ENCODE measurements at places on chromosomes 16 and 17.

- H3K4me3 ChIP-seq = no peak overlapping the region
- H3K4me1 ChIP-seq = no peaks in the 10 kb centered on the region
- no peak for DNase-seq
- H3K36me3 ChIP-seq = no peaks in the 10 kb centered on the region
Measured at GRCh38 chr17:14437176-14437575, 136.3 kb downstream of the HS3ST3B1 start.

DNA sequence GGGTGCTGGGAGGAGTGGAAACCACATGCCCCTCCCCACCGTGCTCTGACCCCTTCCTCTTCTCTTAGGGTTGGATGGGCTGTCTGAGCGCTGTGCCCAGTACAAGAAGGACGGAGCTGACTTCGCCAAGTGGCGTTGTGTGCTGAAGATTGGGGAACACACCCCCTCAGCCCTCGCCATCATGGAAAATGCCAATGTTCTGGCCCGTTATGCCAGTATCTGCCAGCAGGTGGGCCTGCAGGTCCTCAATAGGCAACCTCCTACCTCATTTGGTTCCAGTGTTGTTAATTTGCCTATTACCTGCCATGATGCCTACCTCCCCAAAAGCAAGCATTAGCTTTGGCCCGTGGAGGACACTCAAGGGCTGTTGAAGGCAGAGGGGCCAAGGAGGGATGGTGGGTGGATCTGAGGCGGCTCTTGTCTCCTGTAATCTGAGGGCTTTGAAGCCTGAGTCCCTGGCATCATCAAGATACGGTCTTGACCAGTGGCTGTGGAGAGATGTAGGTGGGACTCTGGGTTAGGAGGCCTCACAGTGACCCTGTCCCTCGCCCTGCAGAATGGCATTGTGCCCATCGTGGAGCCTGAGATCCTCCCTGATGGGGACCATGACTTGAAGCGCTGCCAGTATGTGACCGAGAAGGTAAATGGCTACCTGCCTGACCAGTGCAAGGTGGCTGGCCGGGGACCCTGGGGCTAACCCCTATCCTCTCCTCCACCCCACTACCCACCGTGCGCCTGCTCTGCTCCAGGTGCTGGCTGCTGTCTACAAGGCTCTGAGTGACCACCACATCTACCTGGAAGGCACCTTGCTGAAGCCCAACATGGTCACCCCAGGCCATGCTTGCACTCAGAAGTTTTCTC is 3.4 kb downstream of the ALDOA start:
- no peak for DNase-seq
- H3K4me1 ChIP-seq = peaks cover 47% of the 10 kb centered on the region
- peaks cover 38% of the 10 kb centered on the region for H3K36me3 ChIP-seq
- H3K27ac ChIP-seq = peak overlapping the region; percentile 73

- DNase-seq = no peak
- H3K27ac ChIP-seq = no peak overlapping the region
- peaks cover 3% of the 10 kb centered on the region for H3K27me3 ChIP-seq
- no peak overlapping the region for H3K4me3 ChIP-seq
Measured at GRCh38 chr17:81163051-81163695, 2.1 kb upstream of the PVALEF start.

DNA sequence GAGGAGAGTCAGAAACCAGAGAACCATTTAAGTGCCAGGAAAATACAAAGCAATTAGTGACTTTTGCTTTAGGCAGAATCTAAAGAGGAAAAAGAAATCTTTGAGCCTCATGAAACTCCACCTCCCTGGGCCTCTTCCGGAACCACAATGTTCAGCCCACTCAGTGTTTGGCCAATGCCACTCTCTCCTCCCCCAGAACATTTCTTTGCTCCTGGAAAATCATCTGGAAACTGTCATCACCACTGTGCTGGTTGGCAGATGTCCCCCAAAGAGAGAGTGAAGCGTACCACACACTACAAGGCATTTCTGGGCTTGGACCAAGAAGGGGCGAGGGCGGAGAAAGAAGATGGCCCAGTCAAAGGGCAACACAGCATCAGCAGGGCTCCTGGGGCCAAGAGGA is 7.1 kb upstream of the SOX9 start:
- H3K4me1 ChIP-seq = peaks cover 42% of the 10 kb centered on the region
- no peak overlapping the region for H3K27ac ChIP-seq
- H3K4me3 ChIP-seq = no peak overlapping the region
- no peaks in the 10 kb centered on the region for H3K36me3 ChIP-seq
- H3K27me3 ChIP-seq = peaks cover 24% of the 10 kb centered on the region
- DNase-seq = no peak

DNA sequence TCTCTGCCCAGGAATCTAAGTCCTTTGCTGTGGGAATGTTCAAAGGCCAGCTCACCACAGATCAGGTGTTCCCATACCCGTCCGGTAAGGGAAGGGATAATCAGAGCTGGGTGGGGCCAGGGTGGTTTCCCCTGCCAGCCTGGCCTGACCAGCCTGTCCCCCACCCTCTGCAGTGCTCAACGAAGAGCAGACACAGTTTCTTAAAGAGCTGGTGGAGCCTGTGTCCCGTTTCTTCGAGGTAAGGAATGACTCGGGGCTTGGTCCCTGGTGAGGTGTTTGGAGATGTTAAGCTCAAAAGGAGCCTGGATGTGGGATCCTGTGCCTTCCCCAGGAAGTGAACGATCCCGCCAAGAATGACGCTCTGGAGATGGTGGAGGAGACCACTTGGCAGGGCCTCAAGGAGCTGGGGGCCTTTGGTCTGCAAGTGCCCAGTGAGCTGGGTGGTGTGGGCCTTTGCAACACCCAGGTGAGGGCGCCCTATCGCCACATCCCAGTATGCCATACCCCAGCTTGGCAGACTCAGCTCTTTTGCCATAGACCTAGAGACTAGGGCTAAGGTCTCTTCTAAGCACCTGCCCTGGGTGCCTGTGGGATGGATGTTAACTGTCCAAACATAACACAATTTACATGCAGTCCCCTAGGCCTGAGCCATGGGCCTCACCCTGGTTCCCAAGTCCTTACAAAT is 997 bp downstream of the ACADVL start:
- peak overlapping the region; percentile 99 for H3K27ac ChIP-seq
- H3K27me3 ChIP-seq = no peaks in the 10 kb centered on the region

DNA sequence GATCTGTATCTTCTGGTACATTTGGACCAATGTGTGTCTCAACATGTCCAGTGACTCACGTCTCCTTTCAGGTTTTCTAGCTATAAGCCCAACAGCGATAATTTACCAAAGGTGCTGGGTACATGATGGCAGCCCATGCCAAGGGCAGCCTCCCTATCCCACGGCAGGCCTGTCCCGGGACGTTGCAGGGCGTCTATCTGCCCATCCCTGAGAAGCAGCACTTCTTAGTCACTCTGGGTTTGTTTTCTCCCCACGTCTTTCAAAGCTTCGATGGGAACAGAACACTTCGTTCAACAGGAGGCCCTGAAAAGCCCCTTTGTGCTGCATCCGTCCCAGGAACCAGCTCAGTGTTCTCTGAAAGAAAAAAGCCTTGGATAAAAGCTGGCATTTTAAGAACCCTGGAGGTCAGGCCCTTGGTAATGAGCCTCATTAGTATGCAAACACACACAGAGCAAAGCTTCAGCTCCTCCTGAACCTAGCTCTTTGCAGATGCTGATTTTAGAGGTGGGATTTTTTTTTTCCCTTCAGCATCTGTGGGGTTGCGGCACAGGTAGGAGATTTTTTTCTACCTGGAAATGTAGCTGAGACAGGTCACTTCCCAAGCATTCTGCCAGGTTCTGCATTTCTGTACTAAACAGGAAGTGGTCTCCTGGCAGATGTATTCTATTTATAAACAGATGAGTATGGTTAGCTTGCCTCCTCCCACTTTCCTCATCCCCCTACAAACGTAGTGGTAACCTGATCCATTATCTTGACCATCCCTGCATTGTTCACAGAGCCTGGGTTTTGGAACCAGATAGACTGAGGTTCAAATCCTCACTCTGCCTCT is 17.5 kb upstream of the MT4 start:
- H3K4me1 ChIP-seq = peaks cover 6% of the 10 kb centered on the region
- no peaks in the 10 kb centered on the region for H3K36me3 ChIP-seq
- H3K4me3 ChIP-seq = no peak overlapping the region
- peaks cover 2% of the 10 kb centered on the region for H3K27me3 ChIP-seq
- no peak overlapping the region for H3K27ac ChIP-seq
- DNase-seq = no peak

DNA sequence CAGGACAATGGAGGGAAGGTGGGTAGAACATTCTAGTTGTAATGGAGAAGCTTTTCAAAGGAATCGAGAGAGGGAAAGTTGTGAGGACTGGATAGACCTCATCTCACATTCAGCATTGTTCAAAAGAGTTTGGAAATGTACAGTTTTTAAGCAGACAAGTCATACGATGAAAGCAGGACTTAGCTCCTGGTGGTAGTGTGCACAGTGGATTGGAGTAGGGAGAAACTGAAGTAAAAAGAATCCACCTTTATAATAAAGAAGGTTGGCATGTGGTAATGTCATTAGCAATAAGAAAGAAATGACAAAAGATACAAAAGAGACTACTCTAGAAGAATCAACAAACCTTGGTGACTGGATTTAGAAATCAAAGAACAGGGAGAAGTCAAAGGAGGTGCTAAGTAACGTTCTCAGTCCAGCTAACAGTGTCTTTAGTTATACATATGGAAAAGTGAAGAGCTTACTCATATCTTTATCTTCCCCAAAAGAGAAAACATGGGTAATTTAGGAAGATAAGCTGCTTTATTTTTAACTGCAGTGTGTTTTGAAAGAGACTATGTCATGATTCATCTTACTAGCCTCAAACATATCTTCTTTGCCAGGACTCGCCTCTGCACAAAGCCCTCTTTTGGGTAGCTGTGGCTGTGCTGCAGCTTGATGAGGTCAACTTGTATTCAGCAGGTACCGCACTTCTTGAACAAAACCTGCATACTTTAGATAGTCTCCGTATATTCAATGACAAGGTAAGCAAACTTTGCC is 18.7 kb upstream of the EVI2A start:
- H3K4me3 ChIP-seq = no peak overlapping the region
- no peaks in the 10 kb centered on the region for H3K27me3 ChIP-seq
- peaks cover 12% of the 10 kb centered on the region for H3K36me3 ChIP-seq

- no peak overlapping the region for H3K4me3 ChIP-seq
- no peaks in the 10 kb centered on the region for H3K4me1 ChIP-seq
- H3K27me3 ChIP-seq = no peaks in the 10 kb centered on the region
- no peak overlapping the region for H3K27ac ChIP-seq
- DNase-seq = no peak
Measured at GRCh38 chr16:10982465-10983150, 38.2 kb downstream of the CLEC16A start.

DNA sequence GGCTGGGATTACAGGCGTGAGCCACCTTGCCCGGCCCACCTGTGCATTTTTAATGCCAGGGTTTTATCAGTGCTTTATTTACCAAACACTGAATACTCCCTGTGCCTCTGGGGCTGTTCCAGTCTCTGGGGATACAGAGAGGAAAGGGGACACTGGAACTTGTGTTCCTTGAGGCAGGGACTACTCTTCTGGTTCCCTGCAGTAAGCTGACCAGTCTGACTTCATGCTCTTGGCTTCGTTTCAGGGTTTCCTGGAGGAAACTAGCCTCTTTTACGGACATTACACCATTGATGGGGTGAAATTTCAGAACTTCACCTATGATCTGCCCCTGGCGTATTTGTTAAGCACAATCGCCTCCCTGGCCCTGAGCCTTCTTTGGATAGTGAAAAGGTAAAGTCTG is 37.4 kb upstream of the COQ7 start:
- H3K4me3 ChIP-seq = no peak overlapping the region
- no peak overlapping the region for H3K27ac ChIP-seq
- no peaks in the 10 kb centered on the region for H3K4me1 ChIP-seq
- no peaks in the 10 kb centered on the region for H3K27me3 ChIP-seq

DNA sequence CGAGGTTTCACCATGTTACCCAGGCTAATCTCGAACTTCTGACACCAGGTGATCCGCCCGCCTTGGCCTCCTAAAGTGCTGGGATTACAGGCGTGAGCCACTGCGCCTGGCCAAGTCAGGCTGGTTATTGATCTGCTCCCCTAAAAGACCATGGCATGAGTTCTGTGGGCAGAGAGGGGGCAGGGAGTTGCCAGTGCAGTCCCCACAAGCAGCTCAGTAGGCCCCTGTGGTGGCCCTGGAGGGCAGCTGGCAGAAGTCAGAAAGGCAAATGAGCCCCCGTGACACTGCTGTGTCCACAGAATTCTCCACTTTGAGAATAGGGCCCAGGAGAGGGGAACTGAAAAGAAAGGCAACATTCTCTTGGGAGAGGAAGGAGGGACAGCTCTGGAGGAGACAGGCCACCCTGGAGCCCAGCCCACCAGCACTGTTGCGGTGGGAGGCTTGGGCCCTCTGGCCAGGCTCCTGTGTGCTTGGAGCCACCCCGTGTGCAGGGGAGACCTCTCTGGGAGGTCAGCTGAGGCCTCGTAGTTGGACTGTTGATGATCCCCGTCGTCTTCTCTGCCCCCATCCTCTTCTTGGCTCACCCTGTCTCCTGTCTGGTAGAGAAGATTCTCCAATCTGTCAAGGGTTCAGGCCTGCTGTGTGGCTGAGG is 2.1 kb upstream of the AMDHD2 start:
- H3K36me3 ChIP-seq = peaks cover 6% of the 10 kb centered on the region
- no peak overlapping the region for H3K4me3 ChIP-seq
- H3K27ac ChIP-seq = peak overlapping the region; percentile 81
- peaks cover 54% of the 10 kb centered on the region for H3K4me1 ChIP-seq
- no peaks in the 10 kb centered on the region for H3K27me3 ChIP-seq

DNA sequence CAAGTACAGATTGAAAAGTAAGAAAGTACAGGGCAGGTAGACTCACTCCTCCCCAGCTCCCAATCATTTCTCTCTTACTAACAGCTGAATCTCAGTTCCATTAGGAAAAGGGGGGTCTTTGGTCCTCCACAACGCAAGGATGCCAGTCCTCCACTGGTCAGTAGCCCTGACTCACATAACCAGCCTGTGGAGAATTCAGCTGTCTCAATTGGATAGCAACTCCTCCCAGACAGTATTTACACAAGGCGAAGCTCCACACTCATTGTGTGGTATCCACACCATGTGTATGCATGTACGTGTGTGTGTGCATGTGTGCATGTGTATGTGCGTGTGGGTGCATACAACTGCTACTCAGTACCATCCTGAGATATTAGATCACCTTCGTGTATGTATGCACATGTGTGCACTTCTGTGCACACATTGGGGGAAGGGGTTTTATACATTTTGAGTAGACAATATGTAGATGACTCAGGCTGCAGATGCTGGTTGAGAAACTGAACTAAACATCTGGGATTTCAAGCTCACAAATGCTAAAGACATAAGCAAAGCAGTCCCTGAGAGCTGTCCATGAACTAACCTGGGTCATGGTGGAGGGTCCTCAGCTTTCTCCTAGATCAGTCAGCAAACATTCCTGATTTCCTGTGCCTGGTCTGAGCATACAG is 240.1 kb downstream of the SLC39A11 start:
- H3K27ac ChIP-seq = no peak overlapping the region
- H3K36me3 ChIP-seq = no peaks in the 10 kb centered on the region
- no peak overlapping the region for H3K4me3 ChIP-seq
- H3K4me1 ChIP-seq = no peaks in the 10 kb centered on the region
- no peaks in the 10 kb centered on the region for H3K27me3 ChIP-seq

GRCh38 chr17:14972844-14973243 is 292.3 kb downstream of the PMP22 start:
- no peak overlapping the region for H3K27ac ChIP-seq
- H3K36me3 ChIP-seq = peaks cover 14% of the 10 kb centered on the region
- peaks cover 10% of the 10 kb centered on the region for H3K27me3 ChIP-seq
- no peak overlapping the region for H3K4me3 ChIP-seq
- DNase-seq = no peak

Data from chondrocyte (in vitro differentiated cells).